ENCODE measurements at places on chromosomes 2 and 18. TPM values are rescaled to one million over a fixed set of nuclear protein-coding genes. Genes with fewer than 3 reads are reported as not detected.

DNA sequence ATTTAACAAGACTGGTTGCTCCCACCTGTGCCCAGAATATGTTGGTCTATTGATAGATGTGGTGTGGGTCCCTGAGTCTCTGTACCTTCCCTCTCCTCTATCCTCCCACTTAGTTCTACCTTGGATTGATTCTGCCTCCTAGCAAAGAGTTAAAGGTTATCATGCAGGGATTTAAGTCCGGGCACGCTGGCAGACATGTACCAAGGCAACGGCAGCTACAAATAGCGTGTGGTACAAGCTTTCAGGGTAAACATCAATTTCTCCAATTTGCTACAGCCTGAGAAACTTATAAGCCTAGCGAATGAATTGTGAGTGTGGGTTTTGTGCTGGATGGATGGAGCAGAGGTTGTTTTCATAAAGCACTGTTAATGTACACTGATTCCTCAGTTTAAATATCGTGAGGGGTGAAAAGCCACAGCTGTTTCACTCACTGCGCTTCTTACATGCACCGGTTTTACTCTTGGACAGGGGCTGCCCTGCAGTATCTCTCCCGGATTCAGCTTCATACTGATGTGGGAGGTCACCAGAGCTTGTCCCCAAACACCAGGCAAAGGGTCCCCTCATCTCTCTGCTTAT lies 289.8 kb downstream of the ICOS start:
- no peak for DNase-seq

GRCh38 chr2:8004250-8004681 lies 677.6 kb upstream of the ID2 start:
- no peak for DNase-seq

- no peak for DNase-seq
Measured at GRCh38 chr2:169258045-169258601, 104.2 kb downstream of the LRP2 start.

MSTN gene
- polyA plus RNA-seq, result 2.1 TPM

ADGRF3 gene
- 4.0 TPM for polyA plus RNA-seq

DNA sequence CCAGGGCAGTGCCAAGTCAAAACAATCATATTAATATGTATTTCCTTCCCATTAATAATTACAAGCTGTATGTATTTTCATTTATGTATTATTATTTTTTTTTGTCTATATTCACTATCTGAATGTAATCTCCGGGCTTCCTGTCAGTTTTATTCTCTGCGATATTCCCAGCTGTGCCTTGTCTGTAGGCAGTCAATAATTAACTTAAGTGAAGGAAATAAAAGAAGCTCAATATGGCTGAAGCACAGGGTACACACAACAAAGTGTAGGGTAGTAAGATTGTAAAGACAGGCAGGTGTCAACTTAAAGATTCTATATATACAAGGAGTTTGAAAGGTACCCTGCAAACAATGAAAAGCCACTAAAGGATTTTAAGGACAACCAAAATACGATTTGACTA lies 122.9 kb downstream of the ROCK1 start:
- DNase-seq, result no peak

DSG1 gene
- polyA plus RNA-seq, result 0.11 TPM

DUSP19 gene
- 4.8 TPM for polyA plus RNA-seq

DNA sequence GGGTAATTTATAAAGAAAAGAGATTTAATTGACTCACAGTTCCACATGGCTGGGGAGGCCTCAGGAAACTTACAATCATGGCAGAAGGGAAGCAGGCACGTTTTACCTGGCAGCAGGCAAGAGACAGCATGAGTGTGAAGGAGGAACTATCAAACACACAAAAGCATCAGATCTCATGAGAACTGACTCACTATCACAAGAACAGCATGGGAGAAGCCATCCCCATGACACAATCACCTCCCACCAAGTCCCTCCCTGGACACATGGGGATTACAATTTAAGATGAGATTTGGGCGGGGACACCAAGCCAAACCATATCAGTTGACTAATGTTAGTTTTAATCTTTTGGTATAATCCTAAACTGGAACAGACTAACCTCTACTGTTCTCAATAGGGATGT lies 49.1 kb upstream of the CPO start:
- no peak for DNase-seq

NYAP2 gene
- polyA plus RNA-seq, result not detected

DNA sequence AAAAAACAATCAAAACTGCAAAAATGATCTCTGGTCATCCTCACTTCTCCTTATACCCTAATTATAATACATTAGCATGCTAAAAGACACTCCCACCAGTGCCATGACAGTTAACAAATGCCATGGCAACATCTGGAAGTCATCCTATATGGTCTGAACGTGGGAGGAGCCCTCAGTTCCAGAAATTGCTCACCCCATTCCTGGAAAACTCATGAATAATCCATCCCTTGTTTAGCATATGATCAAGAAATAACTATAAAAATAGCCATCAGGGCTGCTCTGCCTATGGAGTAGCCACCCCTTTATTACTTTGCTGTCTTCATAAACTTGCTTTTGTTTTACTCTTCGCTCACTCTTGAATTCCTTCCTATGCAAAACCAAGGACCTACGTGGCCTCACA lies 5.7 kb upstream of the C2orf80 start:
- no peak for DNase-seq

DNA sequence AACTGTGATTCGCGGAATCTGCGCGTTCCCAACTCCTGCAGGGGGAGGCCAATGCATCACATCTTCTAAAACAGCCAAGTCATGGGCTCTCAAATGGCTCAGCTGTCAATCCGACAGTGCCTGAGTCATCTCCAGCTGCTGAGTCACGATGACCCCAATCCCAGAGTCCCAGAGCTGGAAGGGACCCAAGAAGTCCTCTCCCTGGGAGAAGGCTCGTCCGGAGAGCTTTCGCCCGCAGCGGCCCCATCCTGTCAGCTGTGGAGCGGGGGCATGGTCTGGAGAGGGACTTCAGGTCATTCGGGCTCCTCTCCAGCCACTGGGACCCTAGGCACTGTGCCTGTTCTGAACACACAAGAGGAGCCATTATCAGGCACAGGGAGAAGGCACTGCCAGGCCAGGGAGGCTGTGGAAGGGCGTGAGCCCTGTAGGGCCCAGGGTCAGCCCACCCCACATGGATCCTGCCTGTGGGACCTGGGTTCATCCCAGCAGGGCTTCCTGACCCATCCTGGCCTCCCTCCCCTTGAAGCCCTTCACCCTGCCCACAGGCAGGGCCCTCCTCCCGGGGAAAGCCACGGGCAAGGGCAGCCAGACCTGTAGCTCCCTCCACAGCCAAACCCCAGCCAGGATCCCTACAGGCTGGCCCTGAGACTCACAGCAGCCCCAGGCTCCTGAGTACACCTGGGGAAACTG lies 47.6 kb upstream of the GPC1 start:
- DNase-seq, result no peak

GRCh38 chr2:105416156-105416555 lies 17.3 kb upstream of the FHL2 start:
- no peak for DNase-seq

- no peak for DNase-seq
Measured at GRCh38 chr2:217279556-217279955, 419.7 kb upstream of the TNP1 start.

- DNase-seq, result peak; percentile 42
Measured at GRCh38 chr18:79644006-79644665, 35.5 kb upstream of the CTDP1 start.

DNA sequence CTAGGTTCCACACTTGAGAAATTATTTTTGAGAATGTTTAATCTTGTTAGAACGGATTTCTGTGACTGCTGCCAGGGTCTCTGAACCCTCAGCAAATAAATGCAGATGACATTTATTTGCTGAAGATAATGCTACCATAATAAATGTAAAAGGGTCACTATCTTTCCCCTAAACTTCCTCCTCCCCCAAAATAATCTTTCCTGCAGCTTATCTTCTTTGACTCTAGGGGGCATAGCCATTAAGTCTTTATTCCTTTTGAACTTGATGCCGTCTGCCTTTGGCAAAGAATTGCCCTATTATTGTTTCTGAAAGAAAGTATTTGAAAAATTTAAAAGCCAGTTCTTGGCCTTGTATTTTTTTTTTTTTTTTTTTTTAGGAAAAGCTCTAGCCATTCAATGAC lies 63.6 kb upstream of the ACSL3 start:
- no peak for DNase-seq

DNA sequence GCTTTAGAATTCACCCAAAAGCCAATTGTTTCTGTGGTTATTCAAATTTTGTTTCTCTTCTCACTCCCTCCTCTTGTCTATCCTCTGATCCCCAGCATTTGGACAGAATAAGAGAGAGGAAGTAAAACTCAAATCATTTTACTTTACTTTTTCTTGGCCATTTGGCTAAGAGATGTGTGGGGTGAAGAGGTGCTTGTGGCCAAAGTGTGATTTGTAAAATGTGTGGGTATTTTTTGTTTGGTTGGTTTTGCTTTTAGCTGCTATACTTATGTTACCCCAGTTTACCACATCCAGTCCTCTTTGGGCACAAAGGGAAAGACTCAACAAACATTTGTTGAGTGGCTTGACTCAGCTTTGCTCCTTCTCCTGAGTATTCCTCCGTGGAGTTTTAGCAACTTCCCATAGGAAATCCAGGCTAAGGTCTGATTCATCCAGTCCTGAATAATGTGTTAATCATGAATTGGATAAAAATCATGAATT lies 109.1 kb upstream of the CYP1B1 start:
- no peak for DNase-seq

C2orf72 gene
- polyA plus RNA-seq, result 3.5 TPM

GRCh38 chr18:57780318-57780705 lies 22.8 kb downstream of the ATP8B1 start:
- DNase-seq, result peak; percentile 41

DNA sequence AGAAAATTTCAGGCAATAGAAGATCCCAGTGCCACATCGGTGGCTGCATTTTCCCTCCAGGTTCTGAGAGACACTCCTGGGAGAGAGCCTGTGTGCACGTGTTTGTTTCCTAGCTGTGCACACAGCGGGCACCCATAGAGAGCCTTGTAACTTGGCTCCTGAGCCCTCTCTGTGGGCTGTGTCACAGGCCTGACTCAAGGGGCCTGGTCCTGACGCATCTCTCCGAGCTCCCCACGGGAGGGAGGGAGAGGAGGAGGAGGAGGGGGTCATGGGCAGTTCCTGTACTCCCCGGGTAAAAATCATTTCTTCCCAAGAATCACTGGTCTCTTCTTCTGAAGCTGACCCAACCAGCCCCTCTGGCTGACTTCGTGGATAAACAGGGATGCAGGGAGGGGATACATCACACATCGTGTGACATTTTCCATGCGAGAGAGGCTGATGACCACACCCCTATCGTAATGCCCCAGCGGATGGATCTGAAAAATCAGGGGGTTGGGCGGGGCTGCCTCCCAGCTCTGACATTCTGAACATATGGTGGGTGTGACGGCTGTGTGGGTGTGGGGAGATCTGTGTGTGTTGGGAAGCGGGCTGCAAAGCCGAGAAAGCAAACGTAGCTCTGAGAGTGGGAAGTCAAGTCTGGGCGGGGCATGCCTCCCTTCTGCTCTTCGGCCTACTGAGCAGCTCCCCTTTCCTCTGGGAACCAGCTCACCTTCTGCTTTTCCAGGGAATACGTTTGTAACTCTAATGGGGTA lies 308.3 kb upstream of the HS6ST1 start:
- no peak for DNase-seq

GRCh38 chr2:160214461-160215445 lies 14.7 kb upstream of the ITGB6 start:
- no peak for DNase-seq

DNA sequence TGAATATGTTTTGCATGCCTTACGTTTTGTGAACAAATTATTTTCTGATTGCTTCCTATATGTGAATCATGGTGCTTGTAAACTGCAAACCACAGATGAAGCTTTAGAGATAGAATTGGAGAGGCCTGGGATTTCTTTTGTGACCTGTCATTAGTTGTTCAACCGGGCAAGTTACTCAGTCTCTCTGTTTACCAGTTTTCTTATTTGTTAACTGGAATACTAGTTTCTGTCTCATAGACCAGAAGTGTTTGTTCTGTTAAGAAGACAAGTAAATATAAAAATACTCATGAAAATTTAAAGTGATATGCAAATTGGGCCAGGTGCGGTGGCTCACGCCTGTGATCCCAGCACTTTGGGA lies 27.3 kb downstream of the DGKD start:
- no peak for DNase-seq

COLEC12 gene
- 28.1 TPM for polyA plus RNA-seq

DNA sequence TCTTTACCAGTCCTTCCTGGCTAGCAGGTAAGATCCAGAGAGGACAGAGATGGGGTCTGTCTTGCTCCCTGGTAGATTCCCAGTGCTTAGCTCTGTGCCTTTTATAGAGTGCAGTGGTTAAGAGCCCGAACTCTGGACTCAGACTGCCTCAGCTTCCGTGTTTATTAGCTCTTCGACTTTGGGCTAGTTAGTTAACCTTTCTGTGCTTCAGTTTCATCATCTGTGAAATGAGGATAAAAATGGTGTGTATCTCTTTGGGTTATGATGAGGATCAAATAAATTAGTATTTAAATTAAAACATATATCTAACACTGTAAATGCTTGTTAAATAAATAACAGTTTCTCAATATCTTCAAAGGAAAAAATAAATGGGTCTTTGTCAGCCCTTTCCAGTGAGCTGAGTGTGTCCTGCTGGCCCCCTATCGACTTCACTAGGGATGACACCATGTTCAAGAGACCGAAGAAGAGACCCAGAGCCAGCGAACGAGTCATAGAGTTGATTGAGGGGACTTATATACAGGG lies 38.2 kb downstream of the CERS6 start:
- DNase-seq, result no peak
